ENCODE measurements at places on chromosomes 12 and 14. TPM values are rescaled to one million over a fixed set of nuclear protein-coding genes. Genes with fewer than 3 reads are reported as not detected.

The ERP27 gene
- not detected for total RNA-seq

The ERH gene
- 144 TPM for total RNA-seq

The CPSF2 gene
- total RNA-seq = 34.9 TPM

The CEP290 gene
- total RNA-seq = 26.8 TPM

The CCDC197 gene
- total RNA-seq = not detected

The KRT6B gene
- not detected for total RNA-seq

The MYO1H gene
- total RNA-seq = not detected

The COX8C gene
- total RNA-seq = not detected

The SLC7A8 gene
- 4.0 TPM for total RNA-seq

The C12orf75 gene
- 669 TPM for total RNA-seq

The FLRT2 gene
- total RNA-seq = not detected
